Hippocampal formation (tissue), 2 donors: ENCODE measurements at places on chromosomes 2 and 18.

GRCh38 chr2:1222056-1222455 lies 191.2 kb upstream of the TPO start:
- DNase-seq = no peak

GRCh38 chr18:13735681-13736080 lies 9.2 kb downstream of the RNMT start:
- DNase-seq = no peak

DNA sequence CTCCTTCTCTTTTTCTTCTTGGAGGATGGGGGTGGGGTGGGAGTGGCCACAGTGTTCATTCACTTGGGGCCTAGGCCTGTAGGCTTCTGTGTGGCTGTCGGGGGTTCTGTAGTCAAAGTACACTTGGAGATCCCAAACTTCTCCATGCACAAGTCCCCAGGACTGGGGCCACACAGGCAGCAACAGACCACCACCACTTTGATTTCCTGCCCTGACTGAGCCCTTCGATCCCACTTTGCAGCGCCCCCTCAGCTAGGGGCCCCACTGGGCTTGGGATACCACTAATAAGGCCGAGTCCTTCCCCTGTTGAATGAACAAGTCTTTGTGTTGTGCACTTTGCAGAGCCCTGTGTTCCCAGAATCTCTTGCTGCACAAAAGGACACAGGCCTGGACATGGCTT lies 5.5 kb upstream of the TEX51 start:
- no peak for DNase-seq

- peak; percentile 80 for DNase-seq
Observed at GRCh38 chr2:75787532-75788132, 76.9 kb upstream of the GCFC2 start.

GRCh38 chr2:138291805-138292204 lies 209.8 kb upstream of the SPOPL start:
- no peak for DNase-seq

- no peak for DNase-seq
Observed at GRCh38 chr2:189157939-189158338, 21.6 kb downstream of the COL5A2 start.

- no peak for DNase-seq
Observed at GRCh38 chr2:237411683-237412423, 2.1 kb downstream of the COL6A3 start.

DNA sequence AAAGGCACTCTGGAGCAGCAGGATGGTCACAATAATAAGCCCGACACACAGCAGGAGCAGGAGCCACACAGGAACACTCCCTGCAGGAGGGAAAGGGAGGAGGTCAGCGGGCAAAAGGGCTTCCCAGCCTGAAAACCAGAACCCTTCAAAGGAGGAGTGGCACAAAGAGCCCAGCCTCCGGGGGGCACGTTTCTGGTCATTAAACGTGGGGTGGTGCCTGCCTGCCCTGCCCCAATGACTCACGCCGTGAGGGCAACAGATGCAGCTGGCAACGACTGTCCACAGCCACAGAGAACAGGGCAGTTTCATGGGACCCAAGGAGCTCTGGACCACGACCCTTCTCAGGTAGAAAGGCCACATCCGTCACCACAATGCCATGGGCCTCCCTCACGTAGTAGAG lies 3.0 kb downstream of the PREB start:
- no peak for DNase-seq

GRCh38 chr2:237699870-237700511 lies 72.6 kb downstream of the LRRFIP1 start:
- no peak for DNase-seq

- DNase-seq = no peak
Observed at GRCh38 chr2:223088866-223089265, 36.9 kb downstream of the KCNE4 start.

DNA sequence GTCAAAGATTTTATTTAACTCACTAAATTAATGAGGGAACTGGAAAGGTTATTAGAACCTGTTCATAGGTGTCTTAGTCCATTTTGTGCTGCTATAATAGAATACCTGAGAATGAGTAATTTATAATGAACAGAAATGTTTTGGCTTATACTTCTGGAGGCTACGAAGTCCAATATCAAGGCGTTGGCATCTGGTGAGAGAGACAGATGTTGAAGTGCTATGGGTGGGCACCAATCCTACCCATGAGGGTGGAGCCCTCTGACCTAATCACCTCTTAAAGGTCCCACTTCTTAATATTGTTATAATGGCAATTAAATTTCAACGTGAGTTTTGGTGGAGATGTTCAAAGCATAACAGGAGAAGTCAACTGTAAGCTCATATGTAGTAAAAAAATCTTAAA lies 5.1 kb downstream of the RPIA start:
- DNase-seq = no peak

GRCh38 chr18:23502516-23503037 lies 734 bp upstream of the RMC1 start:
- no peak for DNase-seq

DNA sequence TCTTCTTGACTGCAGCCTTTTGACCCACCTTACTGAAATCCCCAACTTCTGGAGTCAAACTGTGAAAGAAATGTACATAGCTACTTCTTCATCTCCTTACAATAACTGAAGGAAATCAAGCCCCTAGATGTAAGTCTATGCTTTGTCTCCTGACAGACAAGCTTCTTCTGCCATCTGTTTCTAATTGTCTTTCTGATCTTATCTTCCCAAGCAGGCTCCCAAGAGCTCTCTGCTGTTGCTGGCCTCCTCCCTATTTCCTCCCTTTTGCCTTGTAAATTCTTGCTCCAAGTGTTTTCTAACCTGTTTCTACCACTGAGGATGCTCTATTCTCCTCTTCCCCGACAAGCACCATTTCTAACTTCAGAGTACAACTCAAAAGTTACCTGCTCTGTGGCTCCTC lies 77.4 kb upstream of the OSR1 start:
- DNase-seq = no peak

DNA sequence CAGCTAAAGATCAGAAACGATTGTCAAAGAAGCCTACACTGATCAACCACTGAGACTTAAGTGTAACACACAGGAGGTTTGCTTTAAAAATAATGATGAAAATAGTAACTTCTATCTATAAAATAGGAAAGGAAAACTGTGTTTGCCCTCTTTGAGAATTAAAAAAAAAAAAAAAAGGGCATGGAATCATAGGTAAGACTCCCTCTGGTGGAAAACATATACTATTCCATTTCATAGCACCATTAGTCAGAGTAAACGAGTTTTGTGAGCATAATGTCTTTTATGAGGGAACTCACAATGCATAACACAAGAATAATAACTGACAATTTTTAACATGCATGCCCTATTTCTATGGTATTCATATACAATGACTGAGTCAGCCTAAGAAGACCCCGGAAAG lies 36.3 kb downstream of the SLC35F5 start:
- DNase-seq = no peak

- no peak for DNase-seq
Observed at GRCh38 chr18:54125429-54125828, 99.0 kb downstream of the MBD2 start.

- DNase-seq = peak; percentile 16
Observed at GRCh38 chr18:24567199-24567598, 106.8 kb downstream of the HRH4 start.

DNA sequence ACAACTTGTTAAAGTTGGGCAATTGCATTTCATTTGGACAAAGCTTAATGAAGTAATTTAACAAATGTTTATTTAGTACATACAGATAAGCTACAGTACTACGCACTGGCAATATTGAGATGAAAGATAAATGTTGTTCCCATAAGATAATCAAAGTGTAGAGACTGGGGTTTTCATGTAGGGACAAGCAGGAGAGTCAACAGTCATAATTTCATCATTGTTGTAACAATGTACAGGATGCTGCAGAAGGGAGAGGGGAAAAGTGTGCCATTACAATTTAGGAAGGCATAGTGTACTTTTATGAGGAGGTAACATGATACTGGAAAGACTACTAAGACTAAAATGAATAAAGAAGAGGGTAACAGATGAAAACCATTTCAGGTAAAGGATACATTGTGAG lies 441.6 kb downstream of the ERBB4 start:
- DNase-seq = no peak

DNA sequence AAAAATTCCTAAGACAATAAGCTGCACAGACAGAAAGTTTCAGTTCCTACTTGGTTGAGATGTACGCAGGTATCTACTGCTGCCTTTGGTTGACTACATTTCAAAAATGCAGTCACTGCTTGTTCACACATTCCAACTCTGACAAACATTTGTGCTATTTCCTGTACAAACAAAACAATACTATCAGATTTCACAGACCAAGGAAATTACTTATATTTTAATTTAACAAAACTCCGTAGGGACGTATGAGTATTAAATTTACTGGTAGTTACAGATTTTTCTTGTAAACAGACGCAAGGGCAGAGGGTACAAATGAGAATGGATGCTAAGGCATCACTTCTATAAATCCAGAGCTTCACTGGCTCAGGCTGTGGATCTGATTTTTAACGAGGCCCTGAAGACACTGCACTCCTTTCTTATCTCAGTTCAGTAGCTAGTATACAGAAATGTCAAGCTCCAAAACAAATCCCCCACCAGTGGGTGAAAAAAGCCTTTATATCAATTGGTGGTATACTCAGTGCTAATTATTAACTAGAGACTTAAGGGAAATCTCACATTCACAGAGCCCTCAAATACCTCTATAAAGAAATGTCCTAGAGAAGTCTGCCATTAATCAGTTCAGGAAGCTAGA lies 31.7 kb upstream of the TTC32 start:
- DNase-seq = no peak

- no peak for DNase-seq
Observed at GRCh38 chr2:82256983-82257632, 1952.6 kb upstream of the LRRTM1 start.

- DNase-seq = no peak
Observed at GRCh38 chr2:217816396-217816869, 186.4 kb downstream of the TNS1 start.

DNA sequence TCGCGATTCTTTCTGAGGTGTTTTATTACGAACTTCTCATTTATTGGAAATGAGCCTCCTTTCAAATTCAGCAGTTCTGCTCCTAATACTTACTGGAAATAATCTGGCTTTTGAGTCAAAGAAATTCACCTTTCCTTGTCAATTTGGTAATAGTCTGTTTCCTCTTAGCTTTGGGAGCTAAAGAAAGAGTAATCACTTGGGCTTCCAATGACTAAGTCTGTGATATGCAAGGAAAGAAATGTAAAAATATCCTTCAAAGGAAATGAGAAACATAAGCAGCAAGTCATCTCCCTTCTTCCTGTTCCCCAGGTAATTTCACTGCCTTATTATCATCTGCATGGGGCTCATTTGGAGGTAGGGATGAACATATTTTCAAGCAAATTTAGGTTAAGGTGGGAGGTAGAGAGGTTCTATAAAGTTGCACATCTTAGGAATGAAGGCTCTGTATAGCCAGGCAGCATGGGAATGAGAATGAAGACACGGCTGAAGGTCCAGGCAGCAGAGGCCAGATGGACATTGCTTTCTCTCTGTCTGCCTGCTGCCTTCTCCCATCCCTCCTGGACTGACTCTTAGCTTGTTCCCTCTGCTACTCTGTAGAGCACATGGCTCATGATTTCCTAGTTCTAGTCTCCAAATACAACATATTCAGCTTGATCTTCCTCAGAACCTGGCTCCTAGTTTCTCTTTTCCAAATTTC lies 1.0 kb downstream of the SPP2 start:
- no peak for DNase-seq

DNA sequence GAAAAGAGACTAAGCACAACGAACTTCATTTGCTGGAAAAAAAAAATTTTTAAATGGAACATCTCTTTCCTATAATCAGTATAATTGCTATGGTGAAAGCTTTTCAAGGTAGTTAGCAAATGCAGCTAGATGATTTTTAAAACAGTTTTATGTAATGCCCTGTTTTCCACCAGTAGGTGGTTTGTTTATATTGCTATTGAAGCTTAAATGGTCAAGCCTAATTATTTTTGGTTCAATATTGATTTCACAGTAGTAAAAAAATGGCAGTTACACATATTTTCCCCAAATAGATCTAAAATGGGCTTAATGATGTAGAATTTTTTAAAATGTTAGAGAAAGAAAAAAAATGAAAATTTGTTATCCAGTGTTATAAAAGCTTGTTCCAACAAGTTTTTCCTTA lies 70.2 kb downstream of the CDH19 start:
- DNase-seq = no peak

- no peak for DNase-seq
Observed at GRCh38 chr2:218895326-218895725, 14.7 kb downstream of the WNT10A start.

DNA sequence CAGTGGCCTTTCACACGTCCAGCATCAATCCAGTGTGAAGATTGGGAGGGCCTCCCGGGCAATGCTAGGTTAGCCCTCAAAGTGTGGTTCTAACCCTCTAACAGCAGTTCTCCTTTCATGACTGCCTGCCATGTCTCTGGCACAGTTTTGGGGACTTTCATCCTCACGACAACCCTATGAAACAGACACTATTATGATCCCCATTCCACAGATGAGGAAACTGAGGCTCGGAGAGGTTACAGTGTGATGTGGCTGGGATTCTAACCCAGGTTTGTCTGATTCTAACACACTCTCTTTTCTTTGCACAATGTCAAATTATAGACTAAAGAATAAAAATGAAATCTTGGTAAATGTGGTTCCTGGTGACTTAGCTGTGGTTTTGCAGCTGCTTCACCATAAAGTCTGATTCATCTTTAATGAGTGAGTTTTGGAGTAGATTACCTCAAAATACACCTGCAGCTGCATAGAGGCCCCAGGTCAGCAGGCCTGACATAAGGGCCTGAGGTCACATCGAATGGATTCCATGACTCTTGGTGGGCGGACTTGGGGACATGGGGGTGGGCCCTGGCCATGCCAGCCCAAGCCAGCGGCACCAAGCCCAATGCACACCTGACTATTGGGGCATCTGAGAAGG lies 214.4 kb downstream of the GLI2 start:
- DNase-seq = no peak

GRCh38 chr2:212311807-212312404 lies 226.7 kb downstream of the ERBB4 start:
- no peak for DNase-seq

- no peak for DNase-seq
Observed at GRCh38 chr2:11740723-11741122, 5.7 kb upstream of the LPIN1 start.

GRCh38 chr2:241989074-241989473 lies 119.5 kb downstream of the RTP5 start:
- no peak for DNase-seq

DNA sequence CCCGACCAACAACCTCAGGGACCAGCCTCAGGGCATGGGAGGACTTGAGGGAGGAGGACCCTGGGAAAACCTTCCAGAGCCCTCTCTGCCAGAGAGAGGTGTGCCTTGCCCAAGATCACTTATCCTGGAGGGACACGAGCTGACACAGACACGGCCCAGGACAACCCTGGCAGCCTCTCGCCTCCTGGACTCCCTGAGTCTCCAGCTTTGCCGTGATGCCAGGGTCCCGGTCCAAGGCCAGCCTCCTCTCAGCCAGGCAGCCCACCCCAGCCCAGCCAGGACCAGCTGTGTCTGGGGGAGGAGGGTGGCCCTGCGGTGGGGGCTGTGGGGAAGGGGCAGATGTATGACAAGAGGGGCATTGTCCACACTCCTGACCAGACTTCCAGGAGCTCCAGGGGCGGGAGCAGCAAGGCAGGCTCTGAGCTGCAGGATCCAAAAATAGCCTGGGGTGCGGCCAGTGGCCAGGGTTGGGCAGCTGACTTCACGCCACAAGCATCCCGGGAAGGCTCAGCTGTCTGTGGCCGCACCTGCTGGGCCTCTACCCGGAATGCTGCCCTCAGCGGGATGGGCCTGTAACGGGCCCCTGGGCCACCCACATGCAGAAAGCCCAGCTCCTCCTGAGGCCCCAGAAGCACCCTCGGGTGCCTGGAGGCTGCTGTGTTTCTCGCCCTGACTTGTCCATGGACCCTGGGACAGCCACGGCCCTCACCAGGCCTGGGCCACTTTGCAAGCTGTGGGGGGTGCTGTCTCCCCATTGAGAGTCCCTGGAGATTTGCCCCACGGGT lies 65.5 kb upstream of the GPC1 start:
- DNase-seq = peak; percentile 49
